Motor neuron (in vitro differentiated cells): ENCODE measurements at places on chromosomes 7 and 10. TPM values are rescaled to one million over a fixed set of nuclear protein-coding genes. Genes with fewer than 3 reads are reported as not detected.

The TRIM73 gene
- total RNA-seq: 2.5 and 5.6 TPM in 2 replicates

The HSPA12A gene
- total RNA-seq: 28.7 and 29.8 TPM in 2 replicates

The OR6V1 gene
- not detected in 2 replicates for total RNA-seq

The LHFPL3 gene
- total RNA-seq: 26.2 and 28.1 TPM in 2 replicates

The ACHE gene
- total RNA-seq: 22.6 and 27.3 TPM in 2 replicates

The COL1A2 gene
- total RNA-seq: 0.13 and 0.16 TPM in 2 replicates

The CRTAC1 gene
- 5.3 and 7.3 TPM in 2 replicates for total RNA-seq

The SORCS3 gene
- 11.1 and 11.8 TPM in 2 replicates for total RNA-seq

The ZNF853 gene
- 8.3 and 9.6 TPM in 2 replicates for total RNA-seq

The C7orf33 gene
- total RNA-seq: not detected in 2 replicates

The JCAD gene
- total RNA-seq: 0.22 and 1.1 TPM in 2 replicates

The NAT16 gene
- total RNA-seq: 0.49 and 0.59 TPM in 2 replicates

The OR6B1 gene
- 0.19 TPM in 1 of 2 replicates, not detected in the other for total RNA-seq

The ADAP1 gene
- 7.0 and 7.1 TPM in 2 replicates for total RNA-seq

The PHKG1 gene
- 0.41 and 0.42 TPM in 2 replicates for total RNA-seq

The TSPAN12 gene
- 4.4 and 6.5 TPM in 2 replicates for total RNA-seq

DNA sequence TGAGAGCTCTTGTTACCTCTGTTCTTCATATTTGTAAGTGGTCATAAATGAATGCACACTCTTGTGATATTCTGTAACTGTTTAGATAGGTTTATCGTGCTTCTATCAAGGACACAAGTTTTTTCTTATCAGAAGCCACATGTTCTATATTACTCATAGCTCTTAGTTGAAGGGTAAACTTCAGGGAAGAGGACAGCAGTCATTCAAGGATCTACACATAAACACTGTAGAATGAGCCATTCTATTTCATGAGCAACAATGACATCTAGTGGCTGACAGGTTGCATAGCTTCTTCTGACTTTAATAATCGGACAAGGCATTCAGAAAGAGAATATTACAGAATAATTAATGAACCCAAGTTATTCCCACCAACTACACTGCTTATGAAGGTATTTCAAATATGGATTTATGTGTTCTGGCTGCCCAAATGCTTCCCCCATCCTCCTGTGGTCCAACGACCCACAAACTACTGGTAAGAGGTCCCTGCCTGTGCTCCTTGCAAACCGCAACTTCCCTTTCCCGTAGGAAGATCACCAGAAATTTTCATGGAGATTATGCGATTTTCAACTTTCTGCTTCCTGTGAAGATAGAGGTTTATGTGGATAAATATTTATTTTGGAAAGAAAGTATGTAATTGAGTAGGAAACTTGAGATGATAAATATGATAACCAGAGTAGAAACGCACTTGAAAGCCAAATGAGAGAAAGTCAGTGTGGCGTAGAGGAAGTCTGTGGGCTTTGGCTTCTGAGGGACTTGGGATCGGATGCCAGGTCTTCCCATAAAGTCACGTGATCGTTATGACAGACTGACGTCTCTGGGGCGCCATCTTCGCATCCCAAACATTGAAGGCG is 16.8 kb upstream of the ABCB5 start:
- ATAC-seq: peak; percentile 76

GRCh38 chr7:91351374-91351773 is 87.1 kb downstream of the FZD1 start:
- ATAC-seq: peak; percentile 24

DNA sequence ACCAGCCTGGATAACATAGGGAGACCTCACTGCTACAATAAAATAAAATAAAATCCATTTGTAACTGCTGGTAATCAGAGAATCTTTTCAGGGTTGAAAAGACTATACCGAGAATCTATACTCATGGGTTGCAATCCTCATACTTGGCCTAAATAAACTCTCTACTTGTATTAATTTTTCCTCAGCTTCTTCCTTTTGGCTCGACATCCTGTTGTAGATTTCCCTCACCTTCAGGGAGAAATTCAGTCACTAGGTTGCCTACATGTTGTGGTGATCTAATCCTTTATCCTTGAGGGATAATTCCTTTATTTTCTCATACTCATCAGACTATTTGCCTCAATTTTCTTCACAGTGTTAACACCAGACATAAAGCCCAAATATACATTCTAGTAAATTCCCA is 1093.4 kb downstream of the SORCS3 start:
- no peak for ATAC-seq

GRCh38 chr7:1741751-1742554 is 71.9 kb downstream of the ELFN1 start:
- ATAC-seq: no peak

GRCh38 chr7:21948364-21948763 is 2.7 kb upstream of the CDCA7L start:
- ATAC-seq: no peak

DNA sequence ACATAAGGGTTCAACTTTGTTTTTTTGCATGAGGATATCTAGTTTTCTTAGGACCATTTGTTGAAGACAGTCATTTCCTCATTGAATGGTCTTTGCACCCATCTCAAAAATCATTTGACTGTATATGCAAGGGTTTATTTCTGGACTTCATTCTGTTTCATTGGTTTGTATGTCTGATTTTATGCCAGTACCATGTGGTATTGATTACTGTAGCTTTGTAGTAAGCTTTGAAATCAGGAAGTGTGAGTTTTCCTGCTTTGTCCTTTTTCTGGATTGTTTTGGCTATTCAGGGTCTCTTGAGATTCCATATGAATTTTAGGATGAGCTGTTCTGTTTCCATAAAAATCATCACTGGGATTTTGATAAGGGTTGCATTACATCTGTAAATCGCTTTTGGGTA is 63.9 kb downstream of the SND1 start:
- no peak for ATAC-seq

- peak; percentile 86 for ATAC-seq
Observed at GRCh38 chr7:139745678-139746143, 32.1 kb downstream of the HIPK2 start.

GRCh38 chr7:137001478-137001877 is 133.0 kb downstream of the CHRM2 start:
- no peak for ATAC-seq

DNA sequence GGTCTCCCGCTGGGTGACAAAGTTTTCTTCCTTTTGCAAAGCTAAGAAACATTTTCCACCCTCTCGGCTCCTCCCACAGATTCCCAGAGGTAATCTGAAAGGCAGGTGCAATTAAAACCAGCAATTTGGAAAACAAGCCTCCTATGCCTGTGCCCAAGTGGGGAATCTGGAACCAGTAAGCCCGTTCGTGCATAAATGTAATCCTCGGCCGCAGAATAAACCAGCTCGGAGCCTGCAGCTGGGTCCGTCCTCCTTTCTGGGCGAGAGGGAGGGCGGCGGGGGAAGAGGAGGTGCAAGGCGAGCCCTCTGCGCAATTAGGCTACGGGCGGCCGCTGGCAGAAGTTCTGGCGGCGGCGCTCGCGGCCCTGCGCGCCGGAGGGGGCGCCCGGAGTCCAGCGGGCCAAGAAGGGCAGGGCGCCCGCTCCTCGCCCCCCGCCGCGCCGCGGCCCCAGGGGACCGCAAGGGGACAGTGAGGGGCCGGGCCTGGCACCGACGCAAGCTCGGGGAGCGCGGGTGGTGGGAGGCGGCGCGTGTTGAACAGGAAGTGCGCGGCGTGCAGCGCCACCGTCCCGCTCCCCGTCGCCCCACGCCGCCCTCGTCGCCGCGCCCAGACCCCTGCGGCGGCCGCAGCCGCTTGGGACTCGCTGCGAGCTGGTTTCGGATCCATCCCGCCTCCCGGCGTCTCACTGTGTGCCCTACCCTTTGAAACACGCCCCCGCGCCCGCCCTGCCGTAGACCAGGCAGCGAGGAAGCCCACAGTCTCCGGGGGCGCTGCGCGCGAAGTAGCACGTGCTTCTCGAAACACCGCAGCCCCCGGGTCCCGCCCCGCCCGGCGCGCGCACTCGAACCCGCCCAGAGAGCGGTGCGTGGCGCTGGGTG is at the start of gene PRKAG2:
Gene PRKAG2 (minus strand): TSS at position 217 of the 879 bp plus-strand sequence. CDS start 495 bp downstream, outside the sequence.
- ATAC-seq: peak; percentile 57

- ATAC-seq: no peak
Observed at GRCh38 chr10:62843600-62843999, 27.4 kb upstream of the EGR2 start.

DNA sequence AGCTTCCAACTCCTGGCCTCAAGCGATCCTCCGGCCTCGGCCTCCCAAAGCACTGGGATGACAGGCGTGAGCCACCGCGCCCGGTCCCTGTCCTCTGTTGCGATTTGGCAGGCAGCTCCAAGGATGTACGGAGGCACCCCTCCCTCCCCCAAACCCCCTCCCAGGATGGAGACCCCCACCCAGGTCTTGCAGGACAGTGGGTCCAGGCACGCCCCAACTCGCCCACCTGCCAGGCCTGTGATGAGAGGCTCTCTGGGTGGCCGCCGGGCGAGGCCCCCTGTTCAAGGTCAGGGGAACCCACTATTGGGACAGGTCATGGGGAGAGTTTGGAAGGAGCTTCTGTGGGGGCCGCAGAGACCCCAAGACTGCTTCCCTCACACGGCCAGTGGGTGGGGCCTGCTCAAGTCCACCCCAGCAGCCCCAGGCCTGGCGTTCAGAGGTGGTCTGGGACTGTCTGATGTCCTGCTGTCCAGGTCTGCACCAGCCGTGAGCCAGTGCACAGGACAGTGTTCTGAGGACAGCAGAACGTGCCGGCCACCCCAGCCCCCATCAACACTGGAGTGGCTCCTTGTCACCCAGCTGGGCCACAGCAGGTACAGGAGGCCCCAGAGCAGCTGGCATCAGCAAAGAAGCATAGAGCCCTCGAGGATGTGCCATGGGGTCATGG is 2.5 kb downstream of the ADAP1 start:
- no peak for ATAC-seq

GRCh38 chr10:61110188-61110844 is 166.3 kb upstream of the RHOBTB1 start:
- no peak for ATAC-seq

- ATAC-seq: no peak
Observed at GRCh38 chr10:28214219-28214618, 88.6 kb downstream of the MPP7 start.

DNA sequence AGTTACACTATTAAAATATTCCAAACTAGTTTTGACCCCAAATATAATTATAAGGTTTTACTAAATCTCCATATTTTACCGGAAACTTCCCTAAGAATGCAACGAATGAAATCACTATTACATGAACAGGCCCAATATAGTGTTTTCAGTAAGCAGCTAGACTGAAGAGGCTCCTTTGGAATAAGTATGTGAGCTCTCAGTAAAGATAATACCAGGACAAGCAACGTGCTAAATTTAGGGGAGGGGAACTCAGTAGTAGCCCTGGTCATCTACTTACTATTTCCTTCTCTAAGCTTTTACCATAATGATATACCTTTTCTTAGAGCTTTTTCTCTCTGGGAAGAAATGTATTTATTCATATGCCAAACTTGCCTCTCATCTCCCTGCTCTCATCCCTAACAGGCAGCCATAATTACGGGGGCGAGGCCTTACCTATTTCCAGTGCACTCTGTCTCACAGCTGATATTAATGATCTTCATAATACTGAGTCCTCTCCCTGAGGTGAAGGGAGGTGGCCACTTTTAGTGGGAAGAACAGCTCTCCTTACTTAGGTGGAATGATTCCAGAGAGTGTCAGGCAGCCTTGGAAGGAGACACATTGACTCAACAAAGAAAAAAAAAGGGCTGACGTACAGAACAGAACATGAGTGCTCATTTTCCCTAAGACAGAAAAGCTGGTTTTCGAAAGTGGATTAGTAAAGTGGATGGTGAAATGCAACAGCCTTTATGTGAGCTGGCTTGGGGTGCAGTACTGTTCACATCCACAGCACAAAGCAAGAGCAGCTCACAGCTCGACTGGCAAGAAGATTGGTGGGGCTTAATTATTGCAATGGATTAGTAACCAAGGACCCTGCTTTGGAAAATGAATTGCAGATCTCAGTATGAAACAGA is 165.4 kb downstream of the GLI3 start:
- peak; percentile 80 for ATAC-seq

DNA sequence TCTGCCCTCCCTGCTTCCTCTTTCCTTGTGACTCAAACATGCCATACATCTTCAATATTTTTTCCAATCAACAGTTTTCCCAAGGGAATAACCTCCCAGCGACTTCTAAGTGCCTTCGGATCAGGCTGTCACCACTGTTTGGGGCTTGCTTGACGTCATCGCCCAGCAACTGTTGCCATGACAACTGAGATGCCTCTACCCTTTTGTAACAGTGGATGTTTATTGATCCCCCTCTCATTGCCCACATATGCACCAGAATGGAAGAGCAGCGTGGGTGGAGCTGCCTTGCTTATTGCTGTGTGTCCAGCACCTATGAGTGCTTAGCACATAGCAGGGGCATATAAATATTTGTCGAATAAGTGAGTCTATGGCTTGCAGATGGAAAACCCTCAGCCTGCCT is 14.4 kb downstream of the FFAR4 start:
- peak; percentile 99 for ATAC-seq

DNA sequence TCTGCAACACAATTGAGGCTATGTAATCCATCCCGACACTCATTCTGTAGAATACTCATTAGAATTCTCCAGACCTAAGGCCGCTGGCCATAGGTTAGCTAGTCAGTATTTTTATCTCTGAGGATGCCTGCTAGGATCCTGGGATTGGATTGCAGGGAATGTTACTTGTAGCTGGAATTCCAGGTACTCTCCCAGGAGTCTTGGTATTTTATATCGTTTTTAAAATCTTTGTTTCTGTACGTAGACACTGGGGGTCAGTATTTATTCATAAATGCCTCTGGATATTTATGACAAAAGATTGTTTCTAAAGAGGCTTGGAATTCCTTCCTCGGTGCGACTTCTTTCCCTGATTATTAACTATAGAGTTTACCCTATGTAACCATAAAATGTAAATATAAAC is 40.1 kb downstream of the BPGM start:
- ATAC-seq: no peak

DNA sequence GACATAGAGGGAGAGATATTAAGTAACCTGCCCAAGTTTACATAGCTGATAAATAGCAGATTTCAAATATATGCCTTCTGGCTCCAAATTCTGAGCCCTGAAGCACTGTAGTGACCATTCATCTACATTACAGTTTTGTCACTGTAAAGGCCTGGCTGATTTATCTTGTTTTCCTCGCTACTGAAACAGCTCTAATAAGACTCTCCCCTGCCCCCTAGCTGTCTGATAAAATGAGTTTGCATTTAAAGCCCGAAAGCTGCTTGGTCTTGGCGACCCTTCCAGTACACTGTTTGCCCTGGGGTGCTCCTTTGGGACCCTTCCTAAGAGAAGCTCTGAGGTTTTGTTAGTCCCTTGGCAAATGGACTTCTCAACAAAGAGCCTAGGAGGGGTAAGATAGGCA is 59.7 kb upstream of the RAB11FIP2 start:
- peak; percentile 60 for ATAC-seq

- ATAC-seq: peak; percentile 5
Observed at GRCh38 chr10:100186253-100187212, 704 bp upstream of the ERLIN1 start.

DNA sequence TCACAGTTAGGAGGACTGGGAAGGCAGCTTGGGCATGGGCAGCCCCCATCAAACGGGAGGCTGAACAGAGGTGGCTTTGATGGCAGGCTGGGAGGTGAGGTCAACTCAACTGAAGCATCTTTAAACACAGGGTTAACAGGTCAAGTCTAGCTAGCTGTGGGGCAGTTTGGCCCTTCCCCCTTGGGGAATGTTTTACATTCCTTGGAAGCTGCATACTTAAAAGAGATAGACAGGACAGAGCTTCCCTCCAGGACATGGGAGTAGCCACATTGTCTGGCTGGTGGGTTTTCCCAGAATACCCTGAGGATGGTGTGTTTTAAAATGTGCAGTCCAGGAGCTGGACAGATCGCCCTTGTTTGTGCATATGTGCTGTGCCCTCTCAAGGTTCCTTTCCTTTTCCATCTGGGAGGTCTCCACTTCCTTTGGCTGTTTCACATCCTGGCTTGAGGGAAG is 6.8 kb upstream of the RASSF4 start:
- ATAC-seq: peak; percentile 86

GRCh38 chr10:3776796-3777571 is 8.0 kb downstream of the KLF6 start:
- no peak for ATAC-seq
